ENCODE measurements at places on chromosomes 6 and 20. TPM values are rescaled to one million over a fixed set of nuclear protein-coding genes. Genes with fewer than 3 reads are reported as not detected.
A peak's percentile ranks its signal among the peaks of the same experiment; 100 is the strongest.

The PI3 gene
- total RNA-seq: not detected

GRCh38 chr6:155077331-155077730 lies 82.2 kb downstream of the TIAM2 start:
- no peak for DNase-seq
- H3K27ac ChIP-seq: no peak overlapping the region
- H3K36me3 ChIP-seq: no peaks in the 10 kb centered on the region
- peaks cover 23% of the 10 kb centered on the region for H3K4me1 ChIP-seq
- H3K4me3 ChIP-seq: no peak overlapping the region

- H3K4me3 ChIP-seq: no peak overlapping the region
- H3K4me1 ChIP-seq: no peaks in the 10 kb centered on the region
- H3K36me3 ChIP-seq: no peaks in the 10 kb centered on the region
Observed at GRCh38 chr6:32298632-32299336, 72.9 kb downstream of the TSBP1 start.

DNA sequence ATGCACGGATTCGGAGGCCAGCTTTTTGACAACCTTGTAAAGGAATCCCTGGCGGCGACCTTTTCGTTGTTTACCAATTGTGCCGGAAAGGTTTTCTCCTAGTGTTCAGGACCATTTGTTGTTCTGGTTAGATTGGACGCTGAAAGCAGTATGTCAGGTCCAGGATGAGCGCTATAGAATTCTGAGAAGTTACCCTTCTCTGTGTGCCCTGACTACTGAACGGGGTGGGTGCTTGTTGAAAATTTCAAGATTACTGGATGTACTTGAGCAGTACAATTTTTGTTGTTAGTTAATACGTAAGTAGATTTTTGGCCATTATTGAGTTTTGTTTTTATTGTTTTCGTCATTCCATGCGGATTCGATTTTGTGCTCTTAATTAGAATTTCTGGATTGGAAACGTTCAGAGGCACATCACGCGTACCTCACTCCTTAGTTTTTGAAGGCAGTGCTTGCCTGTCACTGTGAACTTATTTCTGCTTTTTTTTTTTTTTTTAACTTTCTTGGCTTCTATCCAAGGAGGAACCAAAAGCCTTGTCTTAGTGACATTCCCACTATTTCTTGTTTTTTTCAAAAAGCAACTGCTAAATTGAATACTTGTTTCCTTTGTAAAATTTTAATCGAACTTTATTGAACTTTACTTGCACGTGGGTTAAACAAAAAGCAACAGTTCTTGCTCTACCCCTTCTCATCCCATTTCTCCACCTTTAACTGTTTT lies 898 bp downstream of the XRN2 start:
- no peak for DNase-seq
- H3K4me1 ChIP-seq: peaks cover 15% of the 10 kb centered on the region
- H3K36me3 ChIP-seq: no peaks in the 10 kb centered on the region
- H3K4me3 ChIP-seq: peak overlapping the region; percentile 89
- peak overlapping the region; percentile 92 for H3K27ac ChIP-seq

GRCh38 chr20:23160536-23161243 lies 74.6 kb upstream of the CD93 start:
- no peaks in the 10 kb centered on the region for H3K27me3 ChIP-seq
- no peak overlapping the region for H3K4me3 ChIP-seq
- H3K4me1 ChIP-seq: peaks cover 43% of the 10 kb centered on the region
- H3K36me3 ChIP-seq: no peaks in the 10 kb centered on the region

- H3K36me3 ChIP-seq: no peaks in the 10 kb centered on the region
- no peak overlapping the region for H3K27ac ChIP-seq
- H3K27me3 ChIP-seq: peaks cover 3% of the 10 kb centered on the region
- H3K4me1 ChIP-seq: no peaks in the 10 kb centered on the region
- H3K4me3 ChIP-seq: no peak overlapping the region
- no peak for DNase-seq
Observed at GRCh38 chr20:48338717-48339116, 489.1 kb downstream of the PREX1 start.
